ENCODE measurements at places on chromosomes 4 and X.

GRCh38 chrX:10157543-10157942 is 768 bp downstream of the CLCN4 start:
- no peak for DNase-seq

DNA sequence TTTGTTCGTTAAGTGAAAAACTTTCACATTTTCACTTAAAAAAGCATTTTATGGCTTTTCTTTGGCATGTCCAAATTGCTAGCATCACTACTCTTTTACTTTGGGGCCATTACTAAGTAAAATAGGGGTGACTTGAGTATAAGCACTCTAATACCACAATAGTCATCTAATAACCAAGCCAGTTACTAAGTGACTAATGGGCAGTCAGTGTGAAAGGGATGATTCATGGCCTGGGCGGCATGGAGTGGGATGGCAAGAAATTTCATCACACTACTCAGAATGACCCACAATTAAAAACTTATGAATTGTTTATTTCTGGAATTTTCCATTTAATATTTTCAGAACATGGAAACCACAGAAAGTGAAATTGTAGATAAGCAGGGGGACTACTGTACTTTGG is 60.9 kb downstream of the BMP15 start:
- no peak for DNase-seq

DNA sequence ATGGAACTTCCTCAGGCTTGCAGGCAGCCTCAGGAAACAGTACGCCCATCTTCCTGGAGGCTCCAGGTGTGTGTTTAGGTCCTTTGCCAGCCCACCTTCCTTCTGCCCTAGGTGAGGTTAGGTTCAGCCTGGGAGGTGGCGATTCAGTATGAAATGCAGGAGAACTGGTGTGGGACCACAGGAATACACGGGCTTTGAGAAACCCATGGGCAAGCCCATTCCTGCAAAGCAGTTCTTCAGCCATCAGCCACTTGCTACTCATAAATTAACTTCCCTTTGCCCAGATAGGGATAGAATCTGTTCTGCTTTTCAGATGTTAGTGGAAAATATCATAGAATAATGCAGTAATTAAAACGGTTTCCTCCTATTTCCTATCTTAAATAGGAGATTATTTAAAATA is 32.2 kb downstream of the TBC1D14 start:
- no peak for DNase-seq

DNA sequence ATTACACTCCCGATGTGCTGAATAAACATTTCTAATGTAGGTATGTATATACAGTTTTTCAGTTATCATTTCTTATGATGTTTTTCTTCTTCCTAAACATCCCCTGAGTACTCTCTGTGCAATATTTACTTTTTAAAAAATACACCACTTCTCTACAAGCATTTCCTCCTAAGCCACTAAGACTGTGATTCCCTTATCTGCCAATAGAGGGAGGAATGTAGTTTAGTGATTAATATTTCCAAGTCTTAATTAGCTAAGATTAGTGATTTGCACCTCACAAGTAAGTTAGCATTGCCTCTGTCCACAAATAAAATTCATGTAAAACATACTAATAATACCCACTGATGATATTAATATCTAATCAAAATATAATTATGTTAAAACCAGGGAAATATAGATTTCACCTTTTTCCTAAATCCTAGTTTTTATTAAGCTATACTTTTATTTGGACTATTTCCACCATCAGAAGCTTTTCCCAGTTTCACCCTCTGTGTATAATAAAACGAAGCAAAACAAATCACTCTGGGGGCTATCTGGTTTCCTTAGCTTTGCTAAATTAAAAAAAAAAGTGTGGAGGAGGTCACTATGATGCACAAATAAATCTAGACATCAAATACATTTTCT is 909.1 kb downstream of the FAT4 start:
- no peak for DNase-seq

- no peak for DNase-seq
Measured at GRCh38 chr4:153933915-153934687, 145.2 kb upstream of the SFRP2 start.

- no peak for DNase-seq
Measured at GRCh38 chrX:37287741-37288444, 61.3 kb upstream of the PRRG1 start.

GRCh38 chrX:69503782-69504625 is at the start of gene NALF2:
Gene NALF2, plus strand, starts transcription at chrX:69504326. Its CDS starts 957 bp downstream, at chrX:69505283.
- peak; percentile 36 for DNase-seq

- no peak for DNase-seq
Measured at GRCh38 chrX:21661316-21661715, 3.2 kb upstream of the KLHL34 start.

DNA sequence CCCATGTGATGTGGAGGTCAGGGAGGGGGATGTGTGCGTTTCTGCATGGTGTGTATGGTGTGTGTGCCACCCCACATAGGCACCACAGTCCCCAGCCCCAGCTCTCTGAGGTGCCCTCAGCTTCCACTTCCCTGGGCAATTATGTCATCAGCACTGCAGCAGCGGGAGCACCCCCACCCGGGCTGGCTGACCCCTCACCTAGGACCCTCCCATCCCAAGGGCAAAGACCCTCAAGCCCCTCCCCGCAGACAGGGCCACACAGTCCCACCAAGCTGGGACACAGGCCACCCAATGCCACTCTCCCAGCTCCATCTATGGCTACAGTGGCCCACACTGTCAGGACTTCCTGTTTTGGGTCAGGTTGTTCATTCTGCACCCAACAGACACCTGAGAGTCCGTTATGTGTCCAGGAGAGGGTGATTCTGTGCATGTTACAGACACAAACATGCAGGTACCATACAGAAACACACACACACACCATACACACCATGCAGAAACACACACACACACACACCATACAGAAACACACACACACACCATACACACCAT is 75.2 kb downstream of the JAKMIP1 start:
- DNase-seq = no peak

DNA sequence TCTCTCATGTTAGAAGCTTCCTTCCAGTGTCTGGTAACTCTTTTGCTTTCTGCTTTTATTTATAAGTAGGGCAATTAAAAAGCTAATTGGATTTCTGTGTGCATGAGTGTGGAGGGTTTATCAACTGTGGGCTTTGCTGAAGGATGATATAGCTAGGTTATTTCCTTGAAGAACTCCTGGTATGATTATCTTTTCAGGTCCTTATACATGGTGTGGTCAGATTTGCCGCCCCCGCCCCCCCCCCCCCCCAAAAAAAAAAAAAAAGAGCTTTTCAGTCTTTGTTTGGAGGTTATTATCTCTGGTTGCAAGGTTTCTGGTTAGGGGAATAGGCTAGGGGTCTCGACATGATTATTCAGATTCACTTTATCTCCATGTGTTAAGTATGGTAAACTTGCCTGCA is 35.9 kb downstream of the MOB1B start:
- DNase-seq = no peak

GRCh38 chrX:151000861-151001331 is 17.8 kb downstream of the HMGB3 start:
- no peak for DNase-seq

- DNase-seq = no peak
Measured at GRCh38 chr4:25911356-25911755, 2.7 kb upstream of the SMIM20 start.

DNA sequence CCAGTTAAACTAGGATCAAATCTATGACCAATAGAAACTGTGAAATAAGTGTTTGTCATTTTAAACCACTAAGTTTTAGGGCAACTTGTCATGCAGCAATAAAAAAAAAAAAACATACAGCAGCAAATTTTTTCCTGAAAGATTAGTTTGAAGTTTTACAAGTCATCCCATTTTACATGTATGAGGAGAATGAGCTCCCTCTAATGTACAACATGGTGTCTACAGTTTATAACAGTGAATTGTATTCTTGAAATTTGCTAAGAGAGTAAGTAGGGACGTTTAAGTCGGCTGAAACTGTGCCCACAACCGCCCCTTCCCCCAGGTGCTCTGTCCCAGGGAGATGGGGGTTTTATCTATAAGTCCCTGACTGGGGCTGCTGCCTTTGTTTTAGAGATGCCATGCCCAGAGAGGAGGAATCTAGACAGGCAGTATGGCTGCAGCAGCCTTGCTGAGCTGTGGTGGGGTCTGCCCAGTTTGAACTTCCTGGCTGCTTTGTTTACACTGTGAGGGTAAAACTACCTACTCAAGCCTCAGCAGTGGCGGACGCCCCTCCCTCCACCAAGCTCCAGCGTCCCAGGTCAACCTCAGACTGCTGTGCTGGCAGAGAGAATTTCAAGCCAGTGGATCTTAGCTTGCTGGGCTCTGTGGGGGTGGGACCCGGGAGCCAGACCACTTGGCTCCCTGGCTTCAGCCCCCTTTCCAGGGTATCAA is 499.3 kb upstream of the CT83 start:
- DNase-seq = no peak

DNA sequence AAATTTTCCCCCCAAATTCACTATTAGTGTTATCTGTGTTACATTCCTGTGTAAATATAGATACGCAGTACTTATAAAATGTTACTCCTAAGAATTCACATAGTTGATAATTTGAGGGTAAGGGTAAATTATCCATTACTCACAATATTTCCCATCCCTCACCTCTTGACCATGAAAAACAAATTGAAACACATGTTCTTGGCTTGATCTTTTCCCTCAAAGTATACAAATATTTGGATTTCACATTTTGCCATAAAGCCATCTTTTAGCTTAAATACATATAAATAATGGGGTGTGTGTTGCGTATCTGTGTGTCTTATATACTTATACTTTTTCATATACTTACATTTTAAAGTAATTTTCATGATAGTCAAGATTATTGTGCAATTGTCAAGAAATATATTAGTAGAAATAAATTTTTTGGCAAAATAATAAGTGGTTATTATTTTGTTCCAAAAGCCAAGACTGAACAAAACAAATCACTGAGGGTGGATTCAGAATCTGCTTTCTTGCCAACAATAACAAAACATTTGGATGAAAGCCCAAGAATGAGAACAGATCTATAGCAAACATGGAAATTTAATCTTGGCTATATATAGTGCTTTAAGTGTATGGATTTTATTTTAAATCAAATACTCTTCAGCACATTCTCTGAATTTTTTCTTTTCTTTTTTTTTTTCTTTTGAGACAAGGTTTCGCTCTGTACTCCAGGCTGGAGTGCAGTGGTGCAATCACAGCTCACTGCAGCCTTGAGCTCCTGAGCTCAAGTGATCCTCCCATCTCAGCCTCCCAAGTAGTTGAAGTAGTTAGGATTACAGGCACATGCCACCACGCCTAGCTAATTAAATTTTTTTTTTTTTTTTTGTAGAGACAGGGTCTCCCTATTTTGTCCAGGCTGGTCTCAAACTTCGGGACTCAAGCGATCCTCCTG is 48.5 kb upstream of the PRSS48 start:
- DNase-seq = no peak

GRCh38 chr4:26788341-26788733 is 72.3 kb upstream of the STIM2 start:
- no peak for DNase-seq

DNA sequence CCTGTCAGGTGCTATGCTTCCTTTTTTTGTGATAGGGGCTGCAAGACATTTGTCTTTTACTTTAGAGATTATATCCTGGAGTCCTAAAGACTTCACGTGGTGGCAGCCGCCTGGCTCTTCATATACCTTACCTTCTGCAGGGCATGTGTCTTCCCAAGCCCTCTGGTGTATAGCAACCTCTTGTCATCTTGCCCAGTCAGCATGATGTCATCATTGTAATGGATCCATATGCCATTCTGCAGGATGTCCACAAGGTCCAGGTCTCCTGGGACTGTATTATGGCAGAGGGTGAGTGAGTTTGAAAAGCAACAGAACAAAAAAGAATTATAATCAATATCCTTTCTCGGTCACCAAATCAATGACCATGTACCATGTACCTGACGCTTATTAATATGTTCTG is 82.2 kb upstream of the SCOC start:
- DNase-seq = no peak

GRCh38 chrX:79524642-79525041 is 157.5 kb upstream of the ITM2A start:
- no peak for DNase-seq

- no peak for DNase-seq
Measured at GRCh38 chr4:153023139-153023538, 87.0 kb downstream of the FHDC1 start.

DNA sequence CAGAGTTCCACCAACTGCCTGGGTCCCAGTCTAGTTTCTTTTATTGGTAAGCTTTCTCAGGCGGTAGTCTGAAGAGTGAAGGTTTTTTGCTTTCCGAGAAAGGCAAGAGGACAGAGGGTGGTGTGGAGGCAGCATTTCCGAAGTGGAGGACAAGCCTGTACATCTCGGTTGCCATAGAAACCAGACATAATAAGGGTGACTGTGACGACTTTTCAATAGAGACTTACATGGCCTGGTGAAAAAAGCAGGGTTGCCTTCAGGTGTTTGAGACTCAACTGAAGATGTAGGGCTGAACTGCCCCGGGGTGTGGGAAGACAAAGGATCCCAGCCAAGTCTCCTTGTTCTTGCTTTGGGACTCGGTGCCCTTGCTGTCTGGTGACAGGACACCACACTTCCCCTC is 53.6 kb upstream of the RAB40AL start:
- DNase-seq = no peak

DNA sequence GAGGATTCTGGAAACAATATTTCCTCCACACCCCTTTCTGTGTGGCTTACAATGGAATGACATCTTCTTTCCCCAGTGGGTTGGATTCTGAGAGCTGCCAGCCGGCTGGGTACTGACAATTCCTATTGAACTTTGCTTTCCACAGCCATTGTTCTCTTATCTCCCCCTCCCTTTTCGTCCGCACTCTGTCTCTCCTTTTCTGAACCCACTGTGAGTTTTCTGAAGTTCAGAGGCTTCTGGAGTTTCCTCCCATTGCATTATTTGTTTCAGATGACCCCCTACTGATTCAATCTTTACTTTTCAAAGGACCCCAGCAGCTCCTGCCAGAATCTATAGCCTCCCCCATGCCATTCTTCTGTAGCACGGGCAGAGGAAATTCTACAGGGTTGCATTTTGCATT is 10.4 kb downstream of the SMPX start:
- DNase-seq = no peak

GRCh38 chrX:64394874-64395567 is at the start of gene MTMR8:
Gene MTMR8, minus strand, starts transcription at chrX:64395452. Its CDS starts 89 bp downstream, at chrX:64395363.
- peak; percentile 79 for DNase-seq

DNA sequence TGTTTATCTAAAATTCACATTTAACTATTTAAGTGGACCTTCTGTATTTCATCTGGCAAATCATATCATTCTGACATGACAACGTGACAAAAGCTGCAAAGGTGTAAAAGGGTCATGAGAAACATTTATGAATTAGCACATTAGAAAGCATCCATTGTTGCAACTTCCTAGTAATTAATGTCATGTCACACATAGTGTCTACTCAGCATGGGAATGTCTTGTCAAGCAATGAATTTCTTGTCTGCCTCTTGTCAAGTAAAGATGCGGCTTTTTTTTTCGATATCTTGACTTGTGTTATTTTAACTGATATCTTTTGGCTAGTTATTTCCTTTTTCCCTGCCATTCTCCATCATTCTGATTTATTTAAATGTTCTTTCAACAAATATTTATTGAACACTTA is 463.5 kb upstream of the CXorf51B start:
- DNase-seq = no peak

GRCh38 chr4:83504996-83505395 is 20.1 kb upstream of the ABRAXAS1 start:
- DNase-seq = no peak

GRCh38 chr4:79148369-79148768 is 177.5 kb downstream of the NAA11 start:
- DNase-seq = no peak

GRCh38 chr4:124278477-124278876 is 434.1 kb downstream of the ANKRD50 start:
- DNase-seq = no peak

GRCh38 chr4:84467601-84468000 is 31.5 kb downstream of the NKX6-1 start:
- DNase-seq = no peak
